LNCaP clone FGC (cell line): ENCODE measurements at places on chromosomes 3 and 15.

GRCh38 chr3:86865506-86865905, 125.4 kb downstream of the VGLL3 start:
- DNase-seq: no peak

DNA sequence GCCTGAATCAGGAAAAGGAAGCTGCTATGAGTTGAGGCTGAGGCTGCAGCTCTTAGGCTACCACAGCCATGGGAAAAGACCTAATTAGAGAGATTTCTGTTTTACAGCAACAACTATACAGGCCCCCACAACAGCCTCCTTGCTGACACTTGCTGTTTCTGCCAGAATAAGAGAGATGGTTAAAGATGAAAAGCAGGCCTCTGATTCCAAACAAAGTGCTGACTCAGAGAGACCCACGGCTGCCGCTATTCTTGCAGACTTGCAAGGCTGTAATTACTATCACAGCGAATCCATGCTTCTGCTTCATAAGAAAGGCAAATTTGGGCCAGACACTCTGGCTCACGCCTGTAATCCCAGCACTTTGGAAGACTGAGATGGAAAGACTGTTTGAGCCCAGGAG, 41.8 kb downstream of the MCF2L2 start:
- DNase-seq: no peak

DNA sequence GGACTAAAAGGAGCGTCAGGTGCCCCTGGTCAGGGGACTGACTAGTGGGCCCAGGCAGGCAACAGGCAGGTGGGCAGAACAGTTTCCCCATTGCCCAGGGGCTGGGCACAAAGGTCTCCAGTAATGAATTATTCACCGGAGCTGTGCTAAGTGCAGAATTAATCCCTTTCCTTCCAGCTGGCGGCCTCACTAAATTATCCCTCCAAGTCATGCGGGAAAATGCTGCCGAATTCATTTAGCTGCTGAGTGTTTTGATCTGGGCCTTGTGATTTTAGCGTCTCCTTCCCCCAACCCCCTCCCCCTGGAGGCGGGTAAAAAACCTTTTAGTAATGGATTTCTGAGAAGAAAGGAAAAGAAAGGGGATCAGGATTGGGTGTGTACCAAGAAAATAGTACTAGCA, 47.2 kb downstream of the CCDC33 start:
- no peak for DNase-seq

DNA sequence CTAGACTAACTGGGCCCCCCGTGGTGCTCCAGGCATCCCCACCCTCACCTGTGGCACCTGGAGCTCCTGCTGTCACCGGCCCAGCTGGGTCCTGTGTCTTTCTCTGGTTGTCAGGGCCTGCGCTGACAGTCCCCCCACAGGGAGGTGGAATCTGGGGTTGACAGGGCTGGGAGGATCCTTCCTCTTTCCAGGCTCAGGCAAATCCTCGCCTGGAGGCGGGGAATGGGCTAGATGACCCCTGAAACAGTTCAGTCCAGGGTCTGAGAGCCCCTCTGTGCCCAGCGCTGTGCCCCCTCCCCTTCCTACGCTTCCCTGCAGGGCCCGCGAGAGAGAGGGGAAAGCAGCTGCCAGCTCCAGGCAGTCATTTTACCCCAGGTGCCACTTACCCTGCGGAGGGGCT, 50.1 kb upstream of the MCF2L2 start:
- no peak for DNase-seq

DNA sequence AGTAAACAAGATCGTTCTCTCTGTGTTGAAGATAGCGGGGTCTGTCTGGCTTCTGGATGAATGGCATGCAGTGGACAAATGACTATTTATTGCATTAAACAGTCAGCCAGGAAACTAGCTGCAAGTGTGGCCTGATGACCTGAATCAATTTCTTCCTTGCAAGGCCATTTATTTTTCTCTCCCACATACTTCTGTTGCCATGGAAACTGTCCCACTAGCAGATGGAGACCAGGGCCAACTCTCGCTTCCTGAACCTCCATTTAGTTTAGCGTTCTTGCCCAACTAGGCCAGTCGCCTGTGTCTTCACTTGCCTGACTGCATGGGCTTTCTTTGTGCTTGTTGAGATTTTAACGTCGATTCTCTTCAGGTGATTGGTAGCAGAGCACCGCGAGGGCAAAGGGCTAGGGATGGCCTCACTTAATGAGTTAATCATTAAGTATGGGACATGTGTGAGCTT, 27.6 kb downstream of the LMCD1 start:
- no peak for DNase-seq

GRCh38 chr3:173711619-173712018, 314.1 kb downstream of the NLGN1 start:
- DNase-seq: peak; percentile 78

GRCh38 chr15:90043530-90044010, 42.4 kb downstream of the ZNF710 start:
- DNase-seq: no peak
